ENCODE measurements at places on chromosomes 1 and 21. TPM values are rescaled to one million over a fixed set of nuclear protein-coding genes. Genes with fewer than 3 reads are reported as not detected.
A peak's percentile ranks its signal among the peaks of the same experiment; 100 is the strongest.

DNA sequence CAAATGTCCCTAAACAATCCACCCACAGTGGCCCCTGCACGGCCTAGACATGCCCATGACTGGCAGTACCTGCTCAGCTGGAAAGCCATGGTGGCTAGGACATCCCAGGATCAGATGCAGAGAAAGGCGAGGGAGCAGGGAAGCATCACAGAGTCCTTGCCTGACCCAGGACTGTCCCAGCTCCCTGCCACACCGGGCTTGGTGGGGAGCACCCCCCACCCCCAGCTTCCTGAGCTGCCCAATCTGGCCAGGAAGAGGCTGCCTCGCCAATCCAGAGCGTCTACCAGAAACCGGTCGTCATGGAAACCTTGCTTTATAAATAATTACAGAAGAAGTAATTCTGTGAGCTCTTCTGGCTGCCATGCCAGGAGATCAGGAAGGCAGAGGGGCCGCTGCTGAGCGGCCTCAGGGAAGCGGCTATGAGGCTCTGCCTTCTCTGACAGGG is 34.8 kb downstream of the ACOT7 start:
- peaks cover 24% of the 10 kb centered on the region for H3K4me1 ChIP-seq
- no peaks in the 10 kb centered on the region for H3K27me3 ChIP-seq
- H3K36me3 ChIP-seq: no peaks in the 10 kb centered on the region
- no peak overlapping the region for H3K27ac ChIP-seq
- H3K4me3 ChIP-seq: no peak overlapping the region

GRCh38 chr1:107599220-107599619 is 365.8 kb downstream of the VAV3 start:
- no peaks in the 10 kb centered on the region for H3K36me3 ChIP-seq
- H3K27me3 ChIP-seq: no peaks in the 10 kb centered on the region
- H3K27ac ChIP-seq: no peak overlapping the region

- peaks cover 24% of the 10 kb centered on the region for H3K4me1 ChIP-seq
- peaks cover 9% of the 10 kb centered on the region for H3K36me3 ChIP-seq
Observed at GRCh38 chr1:8660411-8660828, 157.0 kb downstream of the RERE start.

MPZL1 gene
- 114 TPM for total RNA-seq

GRCh38 chr1:156476501-156477298 is 23.9 kb downstream of the MEF2D start:
- peak; percentile 91 for DNase-seq
- H3K4me1 ChIP-seq: peaks cover 7% of the 10 kb centered on the region
- H3K4me3 ChIP-seq: no peak overlapping the region
- H3K27me3 ChIP-seq: no peaks in the 10 kb centered on the region
- no peak overlapping the region for H3K27ac ChIP-seq
- peaks cover 34% of the 10 kb centered on the region for H3K36me3 ChIP-seq

DNA sequence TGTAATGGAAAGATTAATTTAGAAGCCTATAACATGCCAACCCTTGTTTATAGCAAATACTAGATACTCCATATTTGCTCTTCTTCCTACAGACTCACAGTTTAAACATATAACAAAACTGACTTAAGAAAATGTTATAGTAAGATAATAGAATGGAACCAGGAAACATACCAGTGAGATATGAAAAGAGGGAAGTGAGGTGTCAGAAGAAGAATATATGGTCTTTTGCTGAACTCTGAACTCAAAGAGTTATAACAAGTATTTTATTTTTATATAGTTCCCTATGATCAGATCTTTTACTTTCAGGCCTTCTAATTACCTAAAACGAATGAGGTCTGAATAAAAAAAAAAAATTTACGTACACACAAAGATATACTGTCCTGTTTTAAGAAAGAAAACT is 20.9 kb downstream of the TMED5 start:
- peaks cover 52% of the 10 kb centered on the region for H3K36me3 ChIP-seq
- no peak overlapping the region for H3K27ac ChIP-seq
- H3K27me3 ChIP-seq: no peaks in the 10 kb centered on the region
- H3K4me3 ChIP-seq: no peak overlapping the region
- no peaks in the 10 kb centered on the region for H3K4me1 ChIP-seq
- no peak for DNase-seq

DNA sequence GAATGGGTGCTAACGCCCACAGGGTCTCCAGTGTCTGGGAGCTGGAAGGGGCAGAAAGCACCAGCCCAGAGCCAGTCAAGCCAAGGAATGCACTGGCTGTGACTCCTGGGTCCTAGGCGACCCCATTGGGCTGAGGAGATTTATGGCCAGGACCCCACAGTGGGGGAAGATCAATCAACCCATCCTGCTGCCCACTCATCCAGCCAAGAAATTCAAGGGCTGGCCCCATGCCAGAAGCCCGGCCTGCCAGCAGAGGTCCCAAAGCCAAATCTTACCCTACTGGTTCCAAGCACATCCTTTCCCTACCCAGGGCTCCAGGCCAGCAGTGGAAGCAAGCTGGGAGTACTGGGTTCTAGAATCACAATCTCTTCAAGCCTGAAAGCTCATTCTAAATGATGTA is 6.8 kb upstream of the PDZK1IP1 start:
- H3K4me1 ChIP-seq: no peaks in the 10 kb centered on the region
- no peak overlapping the region for H3K4me3 ChIP-seq
- H3K36me3 ChIP-seq: no peaks in the 10 kb centered on the region
- H3K27ac ChIP-seq: no peak overlapping the region

GRCh38 chr1:89023026-89023425 is 360 bp upstream of the GBP3 start:
- no peak for DNase-seq
- no peak overlapping the region for H3K27ac ChIP-seq
- H3K4me1 ChIP-seq: no peaks in the 10 kb centered on the region
- H3K36me3 ChIP-seq: no peaks in the 10 kb centered on the region
- H3K4me3 ChIP-seq: no peak overlapping the region
- no peaks in the 10 kb centered on the region for H3K27me3 ChIP-seq

KPRP gene
- not detected for total RNA-seq

Measured in endodermal cell (in vitro differentiated cells).